ENCODE measurements at places on chromosomes 5 and 9.

GRCh38 chr5:97135868-97136267, 6.5 kb downstream of the LIX1 start:
- no peak for DNase-seq

GRCh38 chr9:15047028-15047551, 136.9 kb upstream of the FREM1 start:
- no peak for DNase-seq

DNA sequence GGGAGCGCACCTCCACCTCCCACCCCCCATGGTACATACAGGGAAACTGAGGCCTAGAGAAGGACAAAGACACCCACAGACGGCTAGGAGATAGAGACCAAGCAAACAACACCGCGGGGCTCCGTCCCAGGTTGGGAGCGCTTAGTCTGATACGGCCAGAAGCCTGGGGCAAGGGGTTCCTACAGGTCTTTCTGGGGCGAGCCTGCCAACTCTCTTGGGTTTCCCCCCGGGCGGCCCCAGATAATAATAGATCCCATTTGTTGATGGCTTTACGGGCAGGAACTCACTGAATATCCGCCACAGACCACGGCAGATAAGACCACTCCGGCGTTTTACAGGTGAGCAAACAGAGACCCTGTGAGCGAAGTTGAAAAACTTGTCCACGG, 5.0 kb upstream of the EBF1 start:
- DNase-seq: no peak

GRCh38 chr5:130141659-130142320, 237.5 kb downstream of the CHSY3 start:
- DNase-seq: peak; percentile 29

- DNase-seq: no peak
These were observed 2034.6 kb upstream of the ACO1 start for GRCh38 chr9:30349526-30350513.

DNA sequence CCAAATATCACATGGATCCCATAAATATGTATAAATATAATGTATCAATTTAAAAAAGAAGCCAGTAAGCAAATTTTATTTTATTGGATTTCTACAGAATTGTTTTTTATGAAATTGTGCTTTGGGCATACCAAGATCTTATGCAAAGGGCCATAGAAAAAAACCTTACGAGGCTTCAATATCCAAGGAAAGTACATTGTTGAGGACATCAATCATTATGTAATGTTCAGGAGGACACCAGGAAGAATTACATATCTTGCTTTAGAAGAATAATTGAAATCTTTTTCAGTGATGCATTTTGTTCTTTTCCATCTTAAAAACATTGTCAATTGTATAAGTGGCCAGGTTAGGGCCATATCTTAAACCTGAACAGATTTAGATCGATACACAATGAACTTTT, 187.8 kb upstream of the GAS1 start:
- no peak for DNase-seq

GRCh38 chr9:122605691-122606090, 8.8 kb upstream of the OR1Q1 start:
- no peak for DNase-seq

- DNase-seq: no peak
These were observed 409.4 kb upstream of the CD180 start for GRCh38 chr5:67605730-67606585.

- DNase-seq: peak; percentile 68
These were observed at the start of gene PANK3 for GRCh38 chr5:168578538-168579487. Gene PANK3 (minus strand): TSS chr5:168579368. CDS start chr5:168579283, 85 bp downstream.

DNA sequence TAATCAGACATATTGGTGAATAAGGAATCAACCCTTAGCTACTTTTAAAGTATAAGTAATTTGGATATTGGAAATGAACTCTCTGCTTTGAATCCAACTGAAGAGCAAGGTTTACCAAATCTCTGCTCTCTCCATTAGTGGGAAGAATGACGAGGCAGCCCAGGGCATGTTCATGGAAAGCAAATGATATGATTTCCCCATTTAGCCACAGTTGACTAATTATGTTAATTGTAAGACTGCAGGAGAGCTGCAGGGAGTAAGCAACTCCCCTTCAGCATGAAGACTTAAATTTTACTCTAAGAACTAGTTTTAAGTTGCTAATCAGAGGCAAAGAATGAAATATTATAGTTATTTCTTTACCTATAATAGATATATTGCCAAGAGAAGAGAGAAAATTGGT, 194.3 kb upstream of the CD180 start:
- DNase-seq: no peak

- no peak for DNase-seq
These were observed at the start of gene SMIM33 for GRCh38 chr5:139470821-139471300. Gene SMIM33 (plus strand): TSS chr5:139471004. CDS start chr5:139471122, 118 bp downstream.

GRCh38 chr9:73597039-73597438, 445.4 kb downstream of the ANXA1 start:
- DNase-seq: no peak

DNA sequence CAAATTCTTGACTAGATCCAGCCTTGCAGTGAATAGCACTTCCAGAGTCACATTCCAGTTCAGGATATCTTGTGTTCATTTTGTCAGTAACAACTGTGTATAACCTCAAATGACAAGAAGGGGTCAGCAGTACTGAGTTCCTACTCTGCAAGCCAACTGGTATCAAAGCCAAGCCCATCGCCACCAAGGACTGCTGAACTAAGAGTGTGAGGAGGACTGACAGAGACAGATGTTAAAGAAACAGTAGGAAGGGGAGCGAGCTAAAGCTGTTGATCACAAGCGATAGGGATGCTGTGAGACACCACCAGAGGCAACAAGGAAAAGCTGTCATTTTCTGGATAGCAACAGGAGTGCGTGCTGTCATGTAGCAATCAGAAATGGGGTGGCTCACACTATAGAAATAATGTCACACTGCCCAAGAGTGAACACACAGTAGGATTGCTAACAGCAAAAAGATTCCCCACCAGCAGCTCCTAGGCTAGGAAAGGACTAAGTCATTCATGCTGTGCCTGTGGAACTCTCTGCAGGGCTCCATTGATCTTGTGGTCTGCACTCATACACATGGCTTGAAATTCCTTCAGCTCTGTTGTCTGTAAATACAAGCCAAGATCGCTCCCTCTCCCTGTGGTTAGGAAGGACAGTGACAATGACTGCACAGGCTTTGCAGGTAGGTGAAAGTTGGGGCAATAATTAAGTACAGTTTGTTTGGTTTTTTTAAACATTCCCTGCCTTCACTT, 658.6 kb downstream of the NR2F1-AS1 start:
- no peak for DNase-seq

DNA sequence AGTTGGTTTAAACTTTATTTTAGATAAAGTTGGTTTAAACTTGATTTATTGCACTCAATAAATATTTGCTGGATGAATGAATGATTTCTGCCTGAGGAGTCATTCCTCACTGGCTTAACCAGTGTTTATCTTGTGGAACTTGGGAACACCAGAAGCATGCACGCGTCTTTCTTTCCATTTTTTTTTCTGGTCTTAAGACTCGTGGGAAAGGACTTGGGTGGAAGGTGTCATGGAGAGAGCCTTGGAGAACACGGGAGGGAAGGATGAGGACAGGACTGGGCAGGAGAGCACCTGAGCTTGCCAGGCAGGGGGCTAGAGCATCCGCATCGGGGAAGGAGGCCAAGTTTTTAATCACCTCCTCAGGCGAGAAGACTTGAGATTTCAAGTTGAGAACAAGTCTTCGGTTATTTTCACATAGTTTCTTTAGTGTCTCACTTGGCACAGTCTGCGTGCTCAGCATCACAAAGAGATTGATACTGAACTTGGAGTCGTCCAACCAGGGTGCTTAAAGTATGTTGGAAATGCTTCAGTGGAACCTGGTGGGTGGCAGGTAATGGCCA, 144.2 kb downstream of the PDZD2 start:
- DNase-seq: no peak

DNA sequence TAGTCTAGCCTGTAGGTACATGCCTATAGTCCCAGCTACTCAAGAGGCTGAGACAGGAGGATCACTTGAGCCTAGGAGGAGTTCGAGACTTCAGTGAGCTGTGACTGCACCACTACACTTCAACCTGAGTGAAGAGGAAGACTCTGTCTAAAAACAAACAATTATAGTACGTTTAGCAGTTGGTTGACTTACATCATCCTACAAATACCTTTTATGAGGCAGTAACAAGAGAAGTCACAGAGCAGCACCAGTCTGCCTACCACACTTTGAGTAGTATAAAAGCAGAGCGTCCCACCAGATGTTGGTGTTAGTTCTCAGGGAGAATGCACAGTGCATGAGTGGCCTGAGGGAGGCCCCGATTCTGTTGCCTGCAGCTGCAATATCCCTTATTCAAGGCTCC, 16.1 kb downstream of the ZFR start:
- DNase-seq: peak; percentile 84

GRCh38 chr9:104177003-104177611, 83.0 kb downstream of the SMC2 start:
- peak; percentile 26 for DNase-seq

- DNase-seq: no peak
These were observed 19.0 kb downstream of the UNC5A start for GRCh38 chr5:176829320-176829719.

DNA sequence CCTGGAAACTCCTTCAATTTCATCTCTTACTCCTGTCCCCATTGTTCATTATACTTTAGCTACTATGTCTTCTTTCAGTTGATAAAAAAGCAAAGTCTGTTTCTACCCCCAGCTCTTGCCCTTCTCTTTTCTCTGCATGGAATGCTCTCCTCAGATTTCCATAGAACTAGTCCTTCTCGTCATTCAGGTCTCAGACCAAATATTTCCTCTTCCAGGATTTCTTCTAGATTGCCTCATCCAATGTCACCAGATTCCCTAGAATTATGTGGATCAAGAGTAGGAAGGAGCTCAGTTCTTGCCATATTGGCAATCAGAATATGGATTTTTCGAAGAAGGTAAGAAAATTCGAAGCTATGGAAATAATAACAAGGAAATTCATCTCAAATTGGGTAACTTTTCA, 176.1 kb downstream of the GABRG2 start:
- DNase-seq: no peak

DNA sequence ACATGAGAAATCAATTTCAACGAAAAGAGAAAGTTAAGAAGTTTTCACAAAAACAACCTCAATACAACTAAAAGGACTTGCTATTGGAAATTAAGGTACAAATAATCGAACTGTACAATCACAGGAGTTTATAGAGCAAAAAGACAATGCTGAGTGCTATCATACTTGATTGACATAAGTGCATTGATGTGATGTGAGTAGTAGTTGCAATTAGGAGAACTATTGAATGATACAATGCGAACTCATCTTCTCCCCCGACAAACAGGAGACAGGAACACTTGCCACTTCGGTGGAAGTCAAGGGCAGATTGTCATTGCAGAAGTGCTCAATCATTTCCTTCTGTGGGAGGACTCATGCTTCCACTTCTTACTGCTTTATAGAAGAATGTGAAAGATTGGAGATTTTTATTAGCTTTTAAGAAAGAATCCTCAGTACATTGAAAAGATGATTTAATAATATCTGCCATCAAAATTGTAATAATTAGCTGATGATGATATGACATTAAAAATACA, 276.6 kb upstream of the MPDZ start:
- no peak for DNase-seq

DNA sequence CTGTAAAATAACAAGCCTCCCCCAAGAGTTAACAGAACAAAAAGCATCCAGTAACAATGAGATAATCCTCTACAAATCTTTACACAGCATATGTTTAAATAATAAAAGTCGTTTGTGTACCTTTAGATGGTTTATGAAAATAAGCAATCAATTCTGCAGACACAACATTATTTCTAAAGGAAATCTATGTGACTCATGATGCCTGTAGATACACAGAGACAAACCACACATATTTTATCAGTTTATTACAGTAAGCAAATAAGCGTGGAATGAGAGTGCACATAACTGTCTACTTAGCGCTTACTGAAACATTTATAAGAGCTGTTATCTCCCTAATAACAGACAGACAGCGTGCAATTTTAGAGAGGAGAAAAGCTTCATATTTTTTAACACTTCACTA, 243.6 kb downstream of the AP3B1 start:
- DNase-seq: no peak

- DNase-seq: no peak
These were observed 278.7 kb upstream of the ADAMTSL1 start for GRCh38 chr9:18195223-18195622.

DNA sequence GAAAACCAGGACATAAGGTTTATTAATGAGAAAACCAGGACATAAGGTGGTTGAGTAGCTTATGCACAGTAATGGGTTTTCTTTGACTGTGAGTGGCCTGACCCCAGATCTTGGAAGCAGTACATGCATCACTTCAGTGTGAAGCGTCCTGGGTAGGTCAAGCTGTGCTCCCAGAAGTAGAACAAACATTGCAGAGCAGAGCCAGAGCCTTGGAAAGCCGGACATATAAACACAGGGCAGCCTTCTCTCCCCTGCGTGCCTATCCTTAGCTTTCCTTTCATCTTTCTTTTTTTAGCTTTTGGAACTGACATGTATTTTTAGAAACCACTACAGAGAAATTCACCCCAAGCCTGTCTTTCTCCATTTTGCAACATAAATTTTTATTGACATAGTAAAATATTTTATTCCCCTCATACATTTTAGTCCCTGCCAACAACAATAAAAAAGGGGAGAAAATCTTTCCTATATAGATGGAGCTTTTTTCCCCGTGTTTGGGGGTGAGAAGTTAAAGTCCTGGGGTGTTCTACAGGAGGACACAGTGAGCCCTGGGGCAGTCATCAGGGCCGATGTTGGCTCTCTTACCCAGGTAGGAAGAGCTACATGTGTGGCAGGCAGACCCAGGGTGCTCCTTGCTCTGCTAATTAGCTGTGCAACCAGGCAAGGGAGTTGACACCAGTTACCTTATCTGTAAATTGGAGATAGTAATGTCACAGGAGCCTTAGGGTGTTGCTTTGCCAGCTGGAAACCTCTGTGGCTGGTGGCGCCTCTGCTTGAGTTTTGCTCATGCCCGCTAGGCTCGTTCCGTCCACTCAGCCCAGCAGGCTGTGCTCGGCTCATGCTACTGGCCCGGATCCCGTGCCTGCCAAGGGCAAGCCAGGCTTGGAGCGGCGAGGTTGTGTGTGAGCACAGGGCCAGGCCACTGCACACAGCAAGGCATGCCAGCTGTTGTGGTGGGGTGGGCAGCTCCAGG, 389.6 kb downstream of the KDM4C start:
- no peak for DNase-seq

DNA sequence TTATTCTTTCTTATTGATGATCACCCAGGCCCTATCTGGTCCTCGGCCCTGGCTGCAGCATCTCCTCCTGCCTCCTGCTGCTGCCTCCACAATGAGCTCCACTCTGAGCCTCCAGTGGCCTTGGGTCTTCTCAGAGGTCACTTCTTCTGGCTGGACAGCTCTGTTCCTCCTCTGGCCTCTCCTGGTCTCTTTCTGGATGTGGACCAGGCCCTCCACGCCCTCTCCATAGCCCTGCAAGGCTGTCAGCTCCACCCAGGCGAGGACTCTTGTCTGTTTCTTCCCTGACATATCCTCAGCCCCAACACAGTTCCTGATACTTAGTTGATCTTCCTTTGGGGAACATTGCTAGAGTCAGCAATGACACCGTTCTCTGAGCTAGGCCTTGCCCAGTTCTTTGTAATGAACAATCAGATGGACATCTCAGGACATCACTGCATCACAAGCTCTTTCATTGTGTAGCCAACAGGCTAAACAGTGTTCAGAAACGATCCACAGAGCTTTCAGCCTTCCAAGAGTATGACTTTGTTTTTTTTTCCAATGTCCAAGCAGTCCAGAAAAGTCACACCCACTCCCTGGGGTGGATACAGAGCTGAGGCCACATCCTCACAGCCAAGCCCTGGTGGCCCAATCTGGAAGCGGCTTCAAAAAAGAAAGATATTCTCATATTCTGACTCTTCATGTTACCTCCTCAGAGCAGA, 62.5 kb upstream of the DNAH5 start:
- DNase-seq: no peak

GRCh38 chr5:150616506-150616905, 24.0 kb upstream of the SYNPO start:
- DNase-seq: peak; percentile 97
